ENCODE measurements at places on chromosomes 16 and 17.

GRCh38 chr17:72511874-72512273 lies 391.1 kb downstream of the SOX9 start:
- DNase-seq, result no peak

- no peak for DNase-seq
Observed at GRCh38 chr17:21289175-21289901, 4.8 kb downstream of the MAP2K3 start.

- DNase-seq, result no peak
Observed at GRCh38 chr17:72101526-72101925, 19.3 kb upstream of the SOX9 start.

GRCh38 chr17:31724619-31725018 lies 134.4 kb downstream of the COPRS start:
- no peak for DNase-seq

GRCh38 chr17:56222255-56222654 lies 69.0 kb downstream of the ANKFN1 start:
- DNase-seq, result no peak

DNA sequence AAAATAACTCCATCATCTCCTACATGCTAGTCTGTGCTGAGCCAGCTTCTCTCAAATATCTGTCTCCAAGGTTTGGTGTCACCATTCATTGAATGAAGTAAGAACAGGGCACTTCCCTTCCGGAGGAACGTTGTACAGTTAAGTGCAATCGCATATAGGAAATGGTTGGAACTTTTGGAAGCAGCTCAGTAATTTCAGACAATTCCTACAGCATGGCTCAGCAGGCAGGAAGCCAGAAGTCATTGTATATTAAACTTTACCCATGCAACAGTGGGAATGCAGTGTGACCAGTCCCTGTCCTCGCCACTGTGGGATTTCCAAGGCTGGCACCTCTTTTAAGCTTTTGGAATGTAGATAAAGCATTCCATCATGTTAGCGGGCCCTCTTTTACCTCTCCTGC lies 51.1 kb upstream of the MYH2 start:
- DNase-seq, result no peak

- DNase-seq, result no peak
Observed at GRCh38 chr17:11899537-11899942, 97.7 kb downstream of the ZNF18 start.

DNA sequence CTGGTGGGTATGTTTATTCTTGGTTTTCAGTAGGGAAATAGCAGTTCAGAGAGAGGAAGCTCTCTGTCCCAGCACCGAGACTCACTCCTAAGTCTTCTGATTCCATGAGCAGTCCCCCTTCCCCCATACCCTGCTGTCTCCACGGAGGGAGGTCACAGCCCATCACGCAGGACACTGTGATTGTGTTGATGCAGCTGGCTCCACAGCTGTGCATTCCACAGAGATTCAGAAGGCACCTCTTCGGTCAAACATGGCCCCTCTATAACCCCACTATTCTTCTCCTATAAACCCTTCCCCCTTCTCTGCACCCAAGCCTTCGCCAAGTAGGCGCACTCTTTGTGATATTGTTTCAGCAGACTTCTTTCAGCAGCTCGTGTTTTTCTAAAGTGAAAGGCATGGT lies 104.3 kb upstream of the HLF start:
- no peak for DNase-seq

GRCh38 chr17:80142929-80143328 lies 4.0 kb downstream of the EIF4A3 start:
- no peak for DNase-seq

- peak; percentile 79 for DNase-seq
Observed at GRCh38 chr17:62093188-62094155, 28.4 kb upstream of the MED13 start.

- DNase-seq, result no peak
Observed at GRCh38 chr17:60381958-60382357, 10.0 kb downstream of the USP32 start.

GRCh38 chr17:81309859-81310839 lies 15.0 kb upstream of the SLC38A10 start:
- DNase-seq, result no peak

DNA sequence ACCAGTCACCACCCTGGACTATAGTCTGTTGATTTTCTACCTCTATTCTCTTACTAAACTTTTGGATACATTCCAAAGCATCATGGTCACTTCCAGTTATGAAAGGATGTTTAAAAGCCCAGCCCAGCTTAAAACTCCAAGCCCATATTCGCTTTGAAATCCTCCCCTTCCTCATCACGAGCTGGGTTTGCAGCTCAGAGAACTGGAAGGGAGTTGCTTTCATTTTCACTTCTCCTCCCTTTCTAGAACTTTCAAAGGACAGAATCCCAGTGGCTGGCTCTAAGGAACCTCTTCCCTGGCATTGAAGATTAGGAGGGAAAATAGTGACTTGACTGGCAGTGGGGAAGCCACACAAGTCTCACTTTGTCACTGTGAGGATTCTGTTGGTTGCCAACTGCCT lies 100.1 kb upstream of the DYNLRB2 start:
- DNase-seq, result no peak

DNA sequence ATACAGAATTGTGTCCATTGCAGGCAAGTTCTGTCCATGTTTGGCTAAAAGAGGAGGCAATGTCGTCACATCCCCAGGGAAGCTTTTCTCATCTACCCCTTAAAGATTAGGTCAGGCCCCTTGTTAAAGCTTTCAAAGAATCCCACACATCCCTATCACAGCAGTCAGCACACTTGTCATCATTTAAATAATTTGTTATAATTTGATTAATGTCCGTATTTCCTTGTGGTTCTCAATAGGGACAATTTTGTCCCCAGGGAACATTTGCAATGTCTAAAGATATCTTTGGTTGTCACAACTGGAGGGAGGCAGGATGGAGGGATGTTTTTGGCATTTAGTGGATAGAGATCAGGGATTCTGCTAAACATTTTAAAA lies 28.1 kb upstream of the NFAT5 start:
- DNase-seq, result no peak

GRCh38 chr17:60107526-60108257 lies 29.0 kb upstream of the HEATR6 start:
- no peak for DNase-seq

DNA sequence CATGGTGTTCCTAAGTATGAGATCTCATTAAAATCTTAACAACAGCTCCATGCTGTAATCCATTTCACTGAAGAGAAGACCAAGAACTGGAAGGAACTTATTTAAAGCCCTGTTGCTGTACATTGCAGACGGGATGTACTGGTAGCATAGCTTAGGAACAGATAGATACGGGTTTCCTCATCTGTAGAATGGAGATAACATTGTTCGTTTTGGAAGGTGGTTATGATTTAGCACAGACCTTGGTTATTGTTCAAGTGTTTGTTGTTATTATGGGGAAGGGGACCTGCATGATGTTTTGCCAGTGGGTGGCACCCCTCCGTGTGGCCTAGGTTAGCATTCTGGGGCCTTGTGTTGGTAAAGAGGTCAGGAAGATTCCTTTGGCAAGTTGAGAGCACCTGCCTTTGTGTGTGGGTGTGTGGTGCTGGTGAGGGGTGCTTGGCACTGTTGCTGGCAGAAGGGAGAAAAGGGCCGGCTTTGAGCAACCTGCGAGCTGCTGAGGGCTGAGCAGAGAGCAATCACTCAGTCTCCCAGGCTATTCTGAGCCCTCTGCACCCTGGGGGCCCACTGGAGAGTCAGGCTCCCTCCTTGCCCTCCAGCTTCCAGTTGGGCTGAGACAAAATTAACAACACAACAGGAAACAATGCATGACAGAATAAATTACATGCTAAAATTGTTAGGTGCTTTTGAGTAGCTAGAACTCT lies 2.3 kb downstream of the TAOK2 start:
- DNase-seq, result no peak

DNA sequence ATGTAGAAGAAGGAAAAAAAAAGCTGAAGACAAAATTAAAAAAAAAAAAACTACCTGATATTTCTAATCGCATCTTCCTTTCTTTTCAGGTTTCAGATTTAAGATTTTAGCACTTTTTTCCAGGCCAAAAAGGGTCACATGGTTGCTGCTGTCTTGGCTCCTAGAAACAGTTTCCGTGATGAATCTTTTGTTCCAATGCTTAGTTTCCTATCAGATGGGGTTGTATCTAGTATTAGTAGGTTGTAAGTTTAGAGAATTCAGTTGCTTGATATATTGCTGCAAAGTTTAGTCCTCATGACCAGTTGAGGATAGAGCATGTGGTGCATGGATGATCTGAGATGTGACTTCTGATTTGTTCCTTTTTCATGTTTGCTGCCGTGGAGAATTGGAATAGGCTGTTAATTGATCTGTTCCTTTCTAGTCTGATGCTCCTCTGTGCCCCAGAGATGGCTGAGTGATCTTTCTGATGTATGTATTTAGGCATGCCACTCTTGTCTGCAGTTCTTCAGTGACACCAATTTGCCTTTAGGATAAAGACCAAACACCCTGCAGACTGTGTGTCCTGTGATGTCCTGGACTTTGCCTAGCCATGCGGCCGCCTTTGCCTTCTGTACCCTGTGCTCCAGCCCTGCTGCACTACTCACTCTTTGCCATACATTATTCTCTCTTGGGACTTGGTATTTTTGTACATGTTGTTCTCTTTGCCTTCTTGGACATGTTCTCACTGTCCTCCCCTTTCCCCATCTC lies 94.0 kb downstream of the MRTFB start:
- DNase-seq, result no peak

DNA sequence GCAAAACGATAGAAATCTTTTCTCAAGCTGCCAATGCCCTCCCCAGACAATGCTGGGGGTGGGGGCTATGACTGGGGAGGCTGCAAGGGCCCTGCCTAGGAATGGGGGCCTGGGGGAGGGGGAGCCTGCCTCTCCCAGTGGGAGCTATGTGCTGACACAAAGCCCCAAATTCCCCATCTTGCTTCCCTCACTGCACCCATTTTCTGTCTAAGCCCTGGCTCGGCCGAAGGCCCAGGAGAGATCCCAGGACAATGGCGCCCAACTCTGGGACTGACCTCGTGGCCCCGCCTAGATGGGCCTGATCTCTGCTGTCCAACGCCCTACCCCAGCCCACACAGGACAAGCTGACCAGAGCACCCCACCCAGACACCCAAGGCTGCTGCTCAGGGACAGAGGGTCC lies 11.1 kb upstream of the KCNJ12 start:
- DNase-seq, result no peak

DNA sequence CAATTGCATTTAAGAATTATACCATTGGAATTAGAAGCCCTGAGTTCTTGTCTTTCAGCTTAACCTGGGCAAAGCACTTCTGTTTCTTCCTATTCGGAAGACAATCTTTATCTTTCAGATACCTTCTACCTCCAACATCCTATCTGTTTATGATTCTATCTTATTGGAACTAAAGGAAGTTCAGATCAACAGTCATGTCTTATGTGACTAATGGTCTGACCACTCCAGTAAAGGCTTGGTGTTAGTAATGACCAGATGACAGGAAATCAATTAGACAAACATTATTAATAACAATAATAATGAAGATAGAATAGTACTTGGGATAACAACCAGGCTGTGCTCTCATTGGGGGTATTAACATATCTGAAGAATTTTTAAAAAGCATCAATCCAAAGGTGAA lies 11.3 kb downstream of the HS3ST3A1 start:
- DNase-seq, result no peak

DNA sequence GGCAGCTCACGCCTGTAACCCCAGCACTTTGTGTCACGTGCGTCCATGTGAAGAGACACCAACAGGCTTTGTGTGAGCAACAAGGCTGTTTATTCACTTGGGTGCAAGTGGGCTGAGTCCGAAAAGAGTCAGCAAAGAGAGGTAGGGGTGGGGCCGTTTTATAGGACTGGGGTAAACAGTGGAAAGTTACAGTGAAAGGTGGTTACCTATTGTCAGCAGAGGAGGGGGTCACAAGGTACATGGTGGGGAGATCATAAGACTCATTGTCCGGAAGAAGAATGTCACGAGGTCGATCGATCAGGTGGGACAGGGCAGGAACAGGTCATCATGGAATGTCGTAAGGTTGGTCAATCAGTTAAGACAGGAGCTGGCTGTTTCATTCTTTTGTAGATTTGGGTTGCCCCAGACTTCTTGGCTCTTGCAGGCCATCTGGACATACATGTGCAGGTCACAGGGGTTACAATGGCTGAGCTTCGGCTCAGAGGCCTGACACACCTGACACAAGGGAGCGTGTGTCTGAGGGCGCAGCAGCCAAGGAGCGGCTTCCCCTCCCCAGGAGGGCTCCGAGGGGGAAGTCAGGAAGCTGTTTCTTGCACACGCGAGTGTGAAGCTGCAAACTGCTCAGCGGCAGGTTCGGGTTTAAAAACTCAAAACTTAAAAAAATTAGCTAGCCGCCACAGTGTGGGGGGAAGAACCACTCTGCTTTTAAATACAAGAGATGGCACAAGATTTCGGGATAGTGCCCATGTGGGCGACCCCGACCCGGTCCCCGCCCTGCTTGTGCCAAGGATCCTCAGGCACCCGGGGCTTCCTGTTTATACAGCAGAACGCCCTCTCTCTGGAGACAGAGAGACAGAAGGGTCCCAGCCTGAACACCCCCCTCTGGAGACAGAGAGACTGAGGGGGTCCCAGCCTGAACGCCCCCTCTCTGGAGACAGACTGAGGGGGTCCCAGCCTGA lies 12.4 kb upstream of the TEX19 start:
- DNase-seq, result no peak

DNA sequence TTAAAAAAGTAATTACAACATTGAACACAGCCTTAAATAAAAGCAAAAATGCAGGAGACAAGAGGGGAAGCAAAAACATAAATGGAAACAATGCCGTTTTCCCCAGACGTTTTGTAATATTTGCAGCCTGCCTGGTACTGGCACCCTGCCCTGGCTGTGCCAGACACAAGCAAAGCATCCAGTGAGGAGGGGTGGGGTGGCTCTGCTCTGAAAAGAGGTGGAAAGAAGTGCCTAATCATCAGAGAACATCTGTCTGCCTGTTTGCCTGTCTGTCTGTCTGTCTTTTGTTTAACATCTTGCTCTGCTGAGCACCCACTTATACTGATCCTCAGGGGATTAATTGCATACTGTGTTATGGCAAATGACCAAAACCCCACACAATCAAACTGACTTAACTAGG lies 62.7 kb downstream of the C16orf82 start:
- DNase-seq, result no peak

GRCh38 chr17:16950488-16950887 lies 21.4 kb downstream of the TNFRSF13B start:
- DNase-seq, result no peak

GRCh38 chr17:6683730-6684459 lies 29.3 kb downstream of the SLC13A5 start:
- no peak for DNase-seq

All from Panc1 (cell line).